ENCODE measurements at places on chromosomes 6 and 20. TPM values are rescaled to one million over a fixed set of nuclear protein-coding genes. Genes with fewer than 3 reads are reported as not detected.

SLC22A7 gene
- not detected for total RNA-seq

NINL gene
- 5.0 TPM for total RNA-seq

SLC17A9 gene
- not detected for total RNA-seq

IPCEF1 gene
- total RNA-seq, result 0.13 TPM
